Mesenteric fat pad (tissue), 1 donor: ENCODE measurements at places on chromosomes 5 and 9.

- no peak for DNase-seq
These were observed 168.3 kb downstream of the PIK3R1 start for GRCh38 chr5:68383888-68384310.

DNA sequence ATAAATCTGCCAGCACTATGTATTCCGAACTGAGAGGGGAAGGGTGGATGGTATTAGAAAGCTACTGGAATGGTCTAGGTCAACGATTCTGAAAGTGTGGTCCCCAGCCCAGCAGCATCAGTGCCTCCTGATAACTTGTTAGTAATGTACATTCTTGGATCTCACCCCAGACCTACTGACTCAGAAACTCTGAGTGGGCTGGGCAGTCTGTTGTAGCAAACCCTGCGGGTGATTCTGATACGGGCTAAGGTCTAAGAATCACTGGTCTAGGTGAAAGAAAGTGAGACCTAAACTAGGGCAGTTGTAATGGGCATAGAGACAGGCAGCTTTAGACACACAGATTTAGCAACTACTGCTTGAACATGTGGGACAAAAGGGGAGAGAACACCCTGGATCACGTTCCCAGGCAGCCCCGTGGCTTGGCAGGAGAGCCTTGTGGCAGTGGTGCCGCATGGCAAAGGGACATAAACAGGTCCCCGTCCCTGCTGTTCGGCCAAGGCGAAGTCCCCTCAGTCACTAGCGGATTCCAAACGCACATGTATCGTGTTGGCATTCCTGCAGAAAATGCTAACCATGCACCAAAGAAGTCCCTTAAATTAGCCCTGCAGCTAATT lies 216.3 kb downstream of the TTLL11 start:
- DNase-seq, result no peak

DNA sequence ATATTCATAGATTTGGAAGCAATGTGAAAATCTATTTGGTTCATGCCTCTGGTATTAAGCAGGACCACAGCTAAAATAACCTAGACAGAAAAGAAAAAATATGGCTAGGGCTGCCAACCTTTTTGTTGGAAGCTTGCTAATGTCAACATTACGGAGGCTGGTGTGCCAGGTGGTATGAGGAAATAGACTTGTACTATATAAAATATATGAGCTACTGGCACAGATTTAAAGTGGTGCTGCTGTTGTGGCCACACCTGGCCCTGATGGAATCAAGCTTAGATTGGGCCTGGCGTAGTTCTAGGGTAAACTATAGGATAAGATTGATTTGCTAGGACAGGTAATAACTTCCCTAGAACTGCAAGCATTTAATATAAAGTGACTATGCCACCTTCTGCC lies 10.6 kb upstream of the PARP8 start:
- DNase-seq, result no peak

GRCh38 chr9:78666818-78667414 lies 370.0 kb downstream of the PSAT1 start:
- DNase-seq, result no peak

- no peak for DNase-seq
These were observed 239.9 kb downstream of the ATPSCKMT start for GRCh38 chr5:10009802-10010201.

GRCh38 chr5:118778941-118779340 lies 209.4 kb downstream of the DTWD2 start:
- no peak for DNase-seq

- DNase-seq, result no peak
These were observed 53.6 kb downstream of the RASGEF1C start for GRCh38 chr5:180155365-180155926.

GRCh38 chr5:32068561-32068960 lies 105.6 kb downstream of the GOLPH3 start:
- no peak for DNase-seq

- no peak for DNase-seq
These were observed 41.2 kb downstream of the NADK2 start for GRCh38 chr5:36200513-36200912.

DNA sequence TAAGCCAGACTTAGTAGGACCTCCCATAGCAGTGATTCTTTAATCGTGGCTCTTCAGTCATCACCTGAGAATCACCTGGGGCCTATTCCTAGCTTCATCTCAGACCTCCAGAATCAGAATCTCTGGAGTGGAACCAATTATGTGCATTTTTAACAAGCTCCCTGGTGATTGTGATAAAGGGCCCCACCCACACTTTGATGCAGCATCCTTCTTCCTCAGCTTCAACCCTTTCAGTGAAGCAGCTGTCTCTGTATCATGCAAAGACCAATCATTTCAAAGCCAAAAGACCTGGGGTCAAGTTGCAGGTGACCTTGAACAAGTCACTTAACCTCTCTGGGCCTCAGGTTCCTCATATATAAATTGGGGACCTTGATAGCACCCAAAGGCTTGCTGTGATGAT lies 17.1 kb downstream of the FBXO10 start:
- no peak for DNase-seq

GRCh38 chr5:74034733-74035132 lies 408.7 kb downstream of the ARHGEF28 start:
- no peak for DNase-seq

- no peak for DNase-seq
These were observed 281.6 kb downstream of the ADAMTS6 start for GRCh38 chr5:65199993-65200675.

DNA sequence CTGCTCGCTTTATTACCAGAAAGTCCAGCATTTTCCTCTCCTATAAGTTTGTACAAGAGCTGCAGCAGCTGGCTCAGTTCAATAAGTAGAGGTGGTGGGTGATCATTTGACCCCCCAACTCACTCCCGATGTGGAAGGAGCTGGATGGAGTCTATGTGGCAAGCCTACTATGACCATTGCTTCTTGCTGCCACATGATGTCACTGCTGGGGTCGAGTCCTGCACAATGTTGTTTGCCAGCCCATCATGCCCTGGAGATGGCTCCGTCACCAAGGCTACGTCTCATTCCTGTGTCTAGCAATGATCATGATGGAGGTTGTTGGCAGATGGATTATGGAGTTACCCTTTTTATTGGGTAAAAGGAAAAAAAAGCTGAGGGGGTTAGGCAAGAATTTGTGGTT lies 266.3 kb downstream of the PSAT1 start:
- no peak for DNase-seq

DNA sequence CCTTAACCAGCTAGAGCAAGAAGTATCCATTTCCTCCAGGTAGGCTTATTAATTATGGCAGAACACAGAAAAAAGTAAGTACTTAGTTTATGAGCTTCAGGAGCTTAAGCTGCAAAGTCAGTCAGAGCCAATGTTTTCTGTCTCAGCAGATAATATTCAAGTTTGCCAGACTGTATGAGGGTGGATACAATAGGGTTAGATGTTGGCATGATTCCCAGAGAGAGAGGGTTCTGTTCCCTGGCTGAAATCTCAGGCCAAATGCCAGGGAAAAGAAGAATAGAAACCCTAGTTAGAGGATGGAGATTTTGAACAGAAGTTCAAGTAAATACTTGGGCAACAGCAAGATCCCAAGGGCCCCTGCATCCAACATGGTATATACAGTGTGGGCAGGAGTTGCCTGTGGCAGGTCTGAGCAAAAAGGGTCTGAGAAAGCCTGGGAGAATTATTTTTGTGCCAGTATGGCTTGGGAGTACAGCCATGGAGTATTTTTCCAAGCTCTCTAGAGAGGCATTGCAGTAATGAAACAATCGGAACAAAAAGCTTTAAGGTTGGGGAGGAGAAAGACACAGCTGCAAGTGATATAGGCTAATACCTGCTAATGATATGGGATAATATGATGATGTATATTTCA lies 31.0 kb upstream of the ISOC1 start:
- no peak for DNase-seq

- no peak for DNase-seq
These were observed 105.7 kb downstream of the SPOCK1 start for GRCh38 chr5:137393196-137393993.

- DNase-seq, result no peak
These were observed 61.0 kb downstream of the APBA1 start for GRCh38 chr9:69611221-69611620.

DNA sequence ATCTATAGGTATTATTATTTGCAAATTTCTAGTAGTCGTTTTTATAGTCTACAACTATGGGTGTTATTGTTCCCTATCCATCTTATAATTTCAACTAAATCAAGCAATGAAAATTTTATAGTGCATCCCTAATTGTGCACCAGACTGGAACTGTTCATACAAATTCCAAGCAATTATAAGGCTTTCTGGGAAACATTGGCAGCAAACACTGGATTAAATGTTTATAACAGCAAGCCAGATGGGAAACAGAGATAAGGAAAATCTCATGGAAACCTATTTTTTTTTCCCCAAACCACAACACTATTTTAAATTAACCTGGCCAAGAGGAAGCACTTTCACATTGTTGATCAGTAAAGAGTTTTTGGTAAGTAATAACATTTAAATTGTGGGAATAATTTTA lies 524.3 kb downstream of the RASEF start:
- no peak for DNase-seq

GRCh38 chr9:112034216-112034611 lies 137.6 kb downstream of the UGCG start:
- DNase-seq, result no peak

DNA sequence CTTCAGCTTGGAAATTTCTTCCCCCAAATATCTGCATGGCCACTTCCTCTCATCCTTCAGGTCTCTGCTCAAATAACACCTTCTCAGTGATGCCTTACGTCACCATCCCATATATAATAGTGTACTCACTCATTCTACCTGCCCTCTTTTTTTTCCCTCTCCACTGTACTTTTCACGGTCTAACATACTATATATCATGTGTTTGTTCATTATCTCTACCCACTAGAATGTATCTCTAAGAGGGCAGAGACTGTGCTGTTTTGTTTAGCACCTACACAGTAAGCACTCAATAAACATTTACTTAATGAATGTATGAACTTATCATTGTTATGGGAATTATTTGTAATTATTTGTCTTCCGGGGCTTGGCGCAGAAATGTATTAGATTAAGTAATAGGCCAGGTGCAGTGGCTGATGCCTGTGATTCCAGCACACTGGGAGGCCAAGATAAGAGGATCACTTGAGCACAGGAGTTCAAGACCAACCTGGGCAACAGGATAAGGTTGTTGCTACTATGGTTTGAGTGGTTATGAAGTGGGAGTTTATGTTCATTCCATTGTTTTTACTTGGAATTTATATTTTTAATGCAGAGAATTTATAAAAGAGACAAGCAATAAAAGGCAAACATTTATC lies 6.0 kb upstream of the IL13 start:
- DNase-seq, result no peak

DNA sequence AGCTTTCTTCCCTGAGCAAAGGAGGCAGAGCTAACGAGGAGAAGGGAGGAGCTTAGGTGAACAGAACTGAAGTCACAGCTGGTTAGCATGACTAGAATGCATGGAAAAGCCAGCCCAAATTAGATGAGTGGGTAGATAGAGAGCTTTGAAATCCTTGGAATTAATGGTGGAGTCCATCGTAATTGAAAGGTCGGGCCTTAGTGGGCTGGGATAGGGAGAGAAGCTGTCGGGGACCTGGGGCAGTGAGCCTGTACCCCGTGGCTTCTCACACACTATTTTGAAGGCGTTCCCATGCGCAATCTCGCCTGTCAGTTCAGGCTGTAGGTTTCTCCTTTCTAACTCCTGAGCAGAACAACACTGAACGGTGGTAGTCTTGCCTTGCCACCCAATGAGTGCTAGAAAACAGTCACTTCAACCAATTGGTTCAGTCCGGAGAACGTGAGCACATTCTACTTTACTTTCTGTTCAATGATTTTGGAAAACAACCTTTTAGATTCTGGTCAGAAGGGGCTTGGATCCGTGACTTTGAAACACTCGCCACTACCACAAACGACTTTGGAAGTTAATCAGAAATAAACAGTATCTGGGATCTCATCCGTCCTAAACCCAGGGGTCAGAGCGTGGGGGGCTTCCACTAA lies 655 bp upstream of the RAI14 start:
- no peak for DNase-seq

GRCh38 chr5:133111299-133111698 lies 59.5 kb downstream of the HSPA4 start:
- DNase-seq, result no peak

- DNase-seq, result no peak
These were observed 550 bp upstream of the CKMT2 start for GRCh38 chr5:81232464-81233079.

DNA sequence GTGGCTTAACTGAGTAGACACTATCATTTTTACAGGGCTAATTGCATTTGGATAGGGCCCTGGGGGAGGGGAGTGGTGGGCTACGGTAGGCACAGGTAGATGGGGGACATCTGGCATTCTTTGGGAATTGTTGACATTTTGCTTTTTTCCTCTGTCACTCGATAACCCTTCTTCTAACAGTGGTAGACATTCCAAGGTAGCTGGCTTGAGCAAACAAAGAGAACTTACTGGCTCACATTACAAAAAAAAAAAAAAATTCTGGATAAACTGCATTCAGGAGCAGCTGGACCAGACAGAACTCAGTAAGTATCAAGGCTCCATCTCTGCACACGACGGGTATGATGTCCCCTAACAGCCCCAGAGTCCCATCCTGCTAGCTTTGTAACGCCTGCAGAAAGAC lies 585.2 kb downstream of the ZNF608 start:
- no peak for DNase-seq

DNA sequence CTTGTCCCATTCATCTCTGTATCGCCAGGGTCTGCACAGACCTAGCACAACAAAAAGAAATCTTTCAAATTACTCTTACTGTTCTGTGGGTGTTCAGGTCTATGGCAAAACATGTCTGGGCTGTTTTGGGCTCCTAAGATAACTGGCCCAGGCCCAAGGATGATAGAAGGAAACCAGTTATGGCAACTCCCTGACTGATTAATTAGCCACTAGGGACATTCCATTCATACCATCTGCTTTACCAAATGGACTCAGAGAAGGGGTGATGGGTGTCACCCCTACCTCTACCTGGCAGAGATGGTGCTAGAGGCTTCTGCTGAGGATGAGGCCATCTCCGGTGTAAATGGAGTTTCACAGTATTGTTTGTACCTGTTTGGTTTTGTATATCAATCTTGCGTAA lies 1.9 kb downstream of the SLC31A2 start:
- DNase-seq, result no peak

DNA sequence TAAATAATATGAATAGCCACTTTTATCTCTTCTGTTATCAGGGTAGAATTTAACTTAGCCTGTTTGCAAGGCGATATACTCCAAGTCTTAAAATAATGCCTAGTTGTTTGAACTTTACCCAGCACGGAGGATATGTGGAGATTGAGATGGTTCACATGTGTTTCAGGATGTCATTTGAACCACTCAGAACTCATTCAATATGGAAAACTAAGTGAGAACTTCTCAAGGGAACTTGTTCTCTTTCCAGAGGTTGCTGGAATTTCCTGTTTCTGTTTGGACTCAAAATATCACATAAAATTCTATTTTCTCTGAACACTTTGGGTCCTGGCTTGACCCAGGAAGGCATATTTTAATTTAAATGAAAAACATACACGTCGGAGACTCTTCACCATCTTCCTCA lies 139.1 kb upstream of the MYO10 start:
- no peak for DNase-seq

GRCh38 chr9:136020671-136021070 lies 59.5 kb upstream of the UBAC1 start:
- peak; percentile 20 for DNase-seq

DNA sequence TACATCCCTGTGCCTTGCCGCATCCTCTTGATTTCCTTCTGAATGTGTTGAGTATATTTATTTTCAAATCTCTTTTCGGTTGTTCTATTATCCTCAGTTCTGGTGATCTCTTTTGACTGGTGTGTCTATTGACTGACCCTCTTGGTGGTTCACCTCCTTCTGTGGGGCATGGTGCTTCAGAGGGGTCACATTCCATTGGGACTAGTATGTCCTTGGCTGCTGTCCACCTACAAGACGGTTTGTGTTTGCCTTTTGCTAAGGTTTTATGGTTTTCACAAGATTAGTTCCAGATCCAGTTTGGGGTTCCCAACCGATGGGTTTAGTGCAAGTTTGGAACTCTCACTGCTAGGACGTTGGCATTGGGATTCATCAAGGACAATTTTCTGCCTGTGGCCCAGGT lies 66.6 kb downstream of the PHF2 start:
- DNase-seq, result no peak
